Stimulated activated memory B cell treated with anti-CD40 and anti-IgM and Interleukin-4, amounts not matched to agents 10 μg/mL and 1 μg/mL and 100 μg/mL, for 72 hours (primary cell): ENCODE measurements at places on chromosomes 16 and 17.

- no peak for ATAC-seq
These were observed 49.1 kb downstream of the ZNF778 start for GRCh38 chr16:89266521-89267134.

DNA sequence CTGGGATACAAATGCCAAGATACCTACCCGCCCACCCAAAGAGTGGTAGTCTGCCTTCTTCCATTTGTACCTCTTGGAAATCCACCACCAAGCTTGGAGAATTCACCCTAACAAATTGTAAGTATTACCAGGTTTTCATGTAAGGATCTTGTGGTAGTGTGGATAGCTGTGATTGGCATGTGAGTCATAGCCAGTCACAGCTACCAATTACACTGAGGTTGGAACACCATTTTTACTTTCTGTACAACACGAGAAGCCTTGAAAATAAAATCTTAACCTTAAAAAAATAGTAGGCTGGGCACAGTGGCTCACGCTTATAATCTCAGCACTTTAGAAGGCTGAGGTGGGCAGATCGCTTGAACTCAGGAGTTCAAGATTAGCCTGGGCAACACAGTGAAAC is 18.5 kb upstream of the SLC35G3 start:
- no peak for ATAC-seq

DNA sequence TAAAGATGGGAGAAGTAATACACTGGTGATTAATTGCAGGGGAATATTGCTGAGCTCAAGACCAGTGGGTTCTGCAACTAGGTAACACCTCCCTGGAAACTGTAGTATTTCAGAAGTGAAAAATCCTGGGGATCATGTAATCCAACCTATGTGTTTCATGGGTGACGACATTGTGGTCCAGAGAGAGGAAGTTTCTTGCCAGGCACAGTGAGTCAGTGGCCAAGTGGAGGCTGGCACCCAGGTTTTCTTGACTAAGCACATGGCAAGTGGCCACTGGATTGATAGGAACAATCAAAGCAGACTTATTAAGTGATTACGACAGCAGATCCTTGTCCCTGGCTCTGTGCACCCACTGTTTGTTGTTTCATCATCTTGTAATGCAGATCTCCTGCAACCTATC is 14.6 kb upstream of the CIITA start:
- ATAC-seq: no peak

GRCh38 chr16:71426069-71426879 is 15.6 kb downstream of the TLE7 start:
- ATAC-seq: peak; percentile 52

- ATAC-seq: no peak
These were observed 24.3 kb downstream of the SPECC1 start for GRCh38 chr17:20033415-20033814.

- peak; percentile 86 for ATAC-seq
These were observed at the start of gene EVI2A for GRCh38 chr17:31321481-31321880. TSS of gene EVI2A (minus strand) at chr17:31321622. CDS start at chr17:31319013, 2,609 bp downstream.

- no peak for ATAC-seq
These were observed 12.9 kb downstream of the TRIM37 start for GRCh38 chr17:59093702-59094231.
